Activated naive CD8-positive, alpha-beta T cell treated with anti-CD3 and anti-CD28 coated beads for 36 hours (primary cell): ENCODE measurements at places on chromosomes 4 and X. TPM values are rescaled to one million over a fixed set of nuclear protein-coding genes. Genes with fewer than 3 reads are reported as not detected.

Gene ALPK1
- 14.7 TPM for total RNA-seq

GRCh38 chr4:77202491-77202890 lies 45.5 kb downstream of the CCNG2 start:
- DNase-seq = no peak

- no peak for DNase-seq
Measured at GRCh38 chr4:111977419-111977965, 167.8 kb upstream of the FAM241A start.

DNA sequence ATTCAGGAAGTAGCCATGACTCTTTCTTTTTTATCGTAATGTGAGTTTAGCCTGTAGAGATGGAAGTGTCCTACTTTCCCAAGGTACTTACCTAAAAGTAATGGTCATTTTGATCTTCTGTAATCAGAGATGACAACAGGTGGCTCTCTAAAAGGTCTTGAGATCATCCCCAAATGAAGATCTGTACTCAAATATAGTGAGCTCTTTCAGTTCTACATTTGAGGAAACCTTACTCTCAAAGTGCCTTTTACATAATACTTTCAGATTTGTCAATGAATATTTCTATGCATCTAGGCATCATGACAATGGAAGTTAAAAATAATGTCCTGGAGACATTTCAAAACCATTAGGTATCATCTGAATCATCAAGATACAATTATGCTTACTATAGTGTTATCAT lies 17.2 kb upstream of the MND1 start:
- DNase-seq = no peak

GRCh38 chr4:137576446-137576845 lies 44.2 kb upstream of the PCDH18 start:
- no peak for DNase-seq

DNA sequence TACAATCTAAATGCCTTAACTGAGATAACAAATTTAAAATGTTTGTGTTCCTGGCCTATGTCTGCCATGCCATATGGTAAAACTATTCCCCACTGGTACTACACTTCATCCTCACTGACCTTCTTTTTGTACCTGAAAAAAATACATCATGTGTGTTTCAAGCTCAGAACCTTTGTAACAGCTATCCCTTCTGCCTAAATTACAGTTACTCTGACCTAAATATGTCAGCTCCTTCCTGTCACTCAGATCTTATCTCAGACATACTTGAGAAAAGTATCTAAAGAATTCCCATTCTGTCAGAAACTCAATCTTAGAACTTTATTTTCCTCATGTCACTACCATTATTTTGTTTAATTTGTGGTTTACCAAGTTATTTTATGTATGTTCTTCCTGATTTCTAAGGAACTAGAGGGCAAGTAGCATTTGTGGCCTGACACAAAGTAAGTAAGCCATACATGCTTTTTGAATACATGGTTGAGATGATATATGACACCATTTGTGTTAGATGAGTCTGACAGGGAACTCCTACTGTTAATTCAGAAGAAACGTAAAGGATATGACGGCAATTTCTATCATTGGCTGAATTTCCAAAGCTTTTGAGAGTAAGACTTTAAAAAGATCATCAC lies 456.5 kb upstream of the NDST3 start:
- no peak for DNase-seq

GRCh38 chrX:136157187-136157586 lies 9.9 kb downstream of the FHL1 start:
- DNase-seq = no peak

- DNase-seq = no peak
Measured at GRCh38 chrX:22662776-22663175, 337.0 kb upstream of the DDX53 start.
